Lower lobe of right lung (tissue), 2 donors: ENCODE measurements at places on chromosomes 7 and 10. TPM values are rescaled to one million over a fixed set of nuclear protein-coding genes. Genes with fewer than 3 reads are reported as not detected.
A peak's percentile ranks its signal among the peaks of the same experiment; 100 is the strongest.

TAF3 gene
- total RNA-seq, result 10.8 TPM

BAMBI gene
- total RNA-seq, result 7.9 TPM

CARD11 gene
- 5.7 TPM for total RNA-seq

TRPV5 gene
- total RNA-seq, result not detected

PRXL2A gene
- 33.3 TPM for total RNA-seq

RELN gene
- total RNA-seq, result 3.7 TPM

- no peaks in the 10 kb centered on the region for H3K27me3 ChIP-seq
- peaks cover 5% of the 10 kb centered on the region for H3K36me3 ChIP-seq
- DNase-seq, result no peak
- no peak overlapping the region for H3K4me3 ChIP-seq
- no peak overlapping the region for H3K27ac ChIP-seq
- peaks cover 45% of the 10 kb centered on the region for H3K4me1 ChIP-seq
Measured at GRCh38 chr7:2111568-2111967, 121.2 kb downstream of the MAD1L1 start.

GRCh38 chr10:123986736-123987135, 95.1 kb upstream of the CPXM2 start:
- H3K27ac ChIP-seq, result no peak overlapping the region
- H3K36me3 ChIP-seq, result no peaks in the 10 kb centered on the region
- peaks cover 21% of the 10 kb centered on the region for H3K27me3 ChIP-seq
- no peak for DNase-seq

DNA sequence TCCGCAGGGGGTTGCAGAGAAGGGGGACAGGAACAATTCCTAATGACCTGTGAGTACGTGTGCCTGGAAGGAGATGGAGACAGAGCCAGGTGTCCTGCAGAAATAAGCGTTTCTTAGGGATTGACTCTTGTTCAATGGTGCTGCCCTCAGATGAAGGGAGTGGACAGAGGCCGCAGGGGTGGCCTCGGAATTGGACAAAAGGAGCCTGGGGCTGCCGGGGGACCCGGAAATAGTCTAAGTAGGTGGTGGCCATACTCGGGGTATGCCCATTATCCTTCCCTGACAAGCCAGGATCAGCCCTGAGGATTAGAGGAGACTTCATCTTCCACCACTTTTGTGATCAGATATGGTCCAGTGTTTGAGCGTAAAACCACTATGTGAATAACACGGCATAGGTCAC, 39.2 kb downstream of the ELFN1 start:
- no peaks in the 10 kb centered on the region for H3K36me3 ChIP-seq
- no peak overlapping the region for H3K4me3 ChIP-seq
- no peak for DNase-seq
- no peak overlapping the region for H3K27ac ChIP-seq
- peaks cover 4% of the 10 kb centered on the region for H3K27me3 ChIP-seq
- H3K4me1 ChIP-seq, result no peaks in the 10 kb centered on the region

- no peaks in the 10 kb centered on the region for H3K27me3 ChIP-seq
- H3K4me1 ChIP-seq, result peaks cover 67% of the 10 kb centered on the region
- no peak overlapping the region for H3K4me3 ChIP-seq
- H3K27ac ChIP-seq, result peak overlapping the region; percentile 73
- no peak for DNase-seq
Measured at GRCh38 chr7:130904031-130904757, 170.2 kb upstream of the KLF14 start.

GRCh38 chr10:91672021-91672608, 39.2 kb upstream of the PPP1R3C start:
- no peaks in the 10 kb centered on the region for H3K27me3 ChIP-seq
- no peaks in the 10 kb centered on the region for H3K36me3 ChIP-seq
- no peak for DNase-seq
- no peaks in the 10 kb centered on the region for H3K4me1 ChIP-seq
- no peak overlapping the region for H3K4me3 ChIP-seq

GRCh38 chr7:148045521-148045920, 545.0 kb upstream of the C7orf33 start:
- H3K27ac ChIP-seq, result no peak overlapping the region
- DNase-seq, result no peak
- no peaks in the 10 kb centered on the region for H3K36me3 ChIP-seq
- no peaks in the 10 kb centered on the region for H3K27me3 ChIP-seq
- H3K4me1 ChIP-seq, result no peaks in the 10 kb centered on the region
- H3K4me3 ChIP-seq, result no peak overlapping the region

DNA sequence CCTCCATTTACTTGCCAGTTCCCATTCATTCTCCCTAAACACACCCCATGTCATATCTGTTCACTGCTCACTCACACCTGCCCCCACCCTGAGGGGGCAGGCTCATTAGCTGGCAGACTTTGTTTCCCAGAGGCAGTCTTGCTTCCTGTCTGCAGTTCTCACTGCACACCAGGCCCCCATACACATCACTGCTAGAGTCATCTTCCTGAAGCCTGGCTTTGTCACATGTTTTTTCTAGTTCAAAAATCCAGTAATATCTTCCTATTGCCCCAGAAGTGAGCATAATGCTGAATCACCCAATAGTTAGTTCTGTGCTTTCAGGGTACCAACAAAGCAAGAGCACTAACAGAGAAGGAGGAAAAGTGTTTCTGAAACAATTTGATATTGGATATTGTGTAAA, 1.9 kb downstream of the LRRC72 start:
- H3K36me3 ChIP-seq, result no peaks in the 10 kb centered on the region
- no peak overlapping the region for H3K27ac ChIP-seq
- no peak overlapping the region for H3K4me3 ChIP-seq
- H3K27me3 ChIP-seq, result no peaks in the 10 kb centered on the region

DNA sequence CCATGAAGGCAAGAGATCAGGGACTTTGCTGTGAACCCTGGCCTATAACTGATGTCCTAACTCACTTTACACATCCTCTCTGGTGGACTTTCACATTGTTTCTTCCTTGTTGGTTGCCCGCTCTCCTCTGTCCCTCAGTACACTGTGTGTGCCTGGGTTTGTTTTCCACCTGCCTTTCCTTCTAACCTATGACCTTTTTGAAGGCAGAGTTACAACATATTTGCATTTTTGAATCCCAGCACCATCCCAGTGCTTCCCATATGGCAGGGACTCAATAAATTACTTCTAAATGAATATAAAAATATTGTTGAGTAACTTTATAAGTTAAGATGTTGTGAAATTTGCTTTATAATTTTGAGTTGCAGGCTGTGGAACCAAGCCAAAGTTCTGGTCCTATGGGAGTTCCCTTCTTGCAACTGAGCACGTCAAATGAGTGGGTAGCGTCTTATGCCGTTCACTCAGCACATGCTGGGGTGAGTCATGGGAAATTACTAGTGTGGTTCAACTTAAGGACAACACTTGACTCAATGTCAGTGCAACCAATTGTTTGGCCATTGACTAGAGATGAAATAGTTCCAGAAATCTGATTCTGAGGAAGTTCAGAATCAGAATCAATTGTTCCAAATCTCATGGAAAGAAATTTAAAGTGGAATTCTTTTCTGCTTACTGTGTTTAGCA, 250.9 kb downstream of the TWIST1 start:
- no peak overlapping the region for H3K4me3 ChIP-seq
- H3K27me3 ChIP-seq, result no peaks in the 10 kb centered on the region
- no peaks in the 10 kb centered on the region for H3K36me3 ChIP-seq
- no peak for DNase-seq
- H3K4me1 ChIP-seq, result no peaks in the 10 kb centered on the region

DNA sequence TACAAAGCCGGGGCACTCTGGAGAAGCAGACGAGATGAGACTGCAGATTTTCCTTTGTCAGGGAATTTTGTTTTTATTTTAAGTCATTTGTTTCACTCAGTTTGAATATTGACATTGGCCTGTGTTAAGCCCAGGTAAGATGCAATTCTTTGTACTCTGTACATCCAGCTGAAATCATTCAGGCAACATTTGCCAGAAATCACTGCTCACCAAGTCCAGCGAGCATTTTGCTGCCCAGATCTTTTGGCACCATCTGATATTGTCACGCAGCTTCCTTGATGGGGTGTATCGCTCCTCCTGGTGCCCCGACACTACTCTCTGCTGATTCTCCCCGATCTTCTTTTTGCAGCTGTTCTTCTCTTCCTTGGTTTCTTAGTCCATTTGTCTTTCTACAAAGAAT, 261.7 kb downstream of the GALNT17 start:
- no peak overlapping the region for H3K27ac ChIP-seq
- H3K4me1 ChIP-seq, result no peaks in the 10 kb centered on the region
- H3K36me3 ChIP-seq, result no peaks in the 10 kb centered on the region
- DNase-seq, result no peak
- H3K4me3 ChIP-seq, result no peak overlapping the region

GRCh38 chr10:84715911-84716310, 387.5 kb downstream of the CCSER2 start:
- DNase-seq, result no peak
- H3K27ac ChIP-seq, result no peak overlapping the region
- H3K36me3 ChIP-seq, result no peaks in the 10 kb centered on the region
- H3K4me3 ChIP-seq, result no peak overlapping the region

DNA sequence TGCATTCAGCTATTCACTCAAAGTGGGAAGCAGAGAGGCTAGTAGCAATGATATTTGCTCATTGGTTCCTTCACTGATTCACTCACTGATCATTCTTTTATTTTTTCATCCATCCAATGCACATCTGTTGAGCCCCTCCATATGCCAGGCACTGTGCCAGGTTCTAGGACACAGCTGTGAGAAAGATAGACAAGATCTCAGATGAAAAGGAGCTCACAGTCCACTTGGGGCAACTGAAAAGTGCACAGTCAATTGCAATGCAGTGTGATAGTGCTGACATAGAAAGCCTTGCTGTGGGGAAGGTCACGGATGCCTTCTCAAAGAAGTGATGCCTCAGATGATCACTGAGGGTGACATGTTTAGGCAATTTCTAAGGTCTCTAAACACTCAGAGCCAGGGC, 262.3 kb downstream of the PTEN start:
- H3K4me3 ChIP-seq, result no peak overlapping the region
- no peaks in the 10 kb centered on the region for H3K4me1 ChIP-seq
- no peaks in the 10 kb centered on the region for H3K27me3 ChIP-seq
- no peak for DNase-seq
- no peaks in the 10 kb centered on the region for H3K36me3 ChIP-seq
- H3K27ac ChIP-seq, result no peak overlapping the region

DNA sequence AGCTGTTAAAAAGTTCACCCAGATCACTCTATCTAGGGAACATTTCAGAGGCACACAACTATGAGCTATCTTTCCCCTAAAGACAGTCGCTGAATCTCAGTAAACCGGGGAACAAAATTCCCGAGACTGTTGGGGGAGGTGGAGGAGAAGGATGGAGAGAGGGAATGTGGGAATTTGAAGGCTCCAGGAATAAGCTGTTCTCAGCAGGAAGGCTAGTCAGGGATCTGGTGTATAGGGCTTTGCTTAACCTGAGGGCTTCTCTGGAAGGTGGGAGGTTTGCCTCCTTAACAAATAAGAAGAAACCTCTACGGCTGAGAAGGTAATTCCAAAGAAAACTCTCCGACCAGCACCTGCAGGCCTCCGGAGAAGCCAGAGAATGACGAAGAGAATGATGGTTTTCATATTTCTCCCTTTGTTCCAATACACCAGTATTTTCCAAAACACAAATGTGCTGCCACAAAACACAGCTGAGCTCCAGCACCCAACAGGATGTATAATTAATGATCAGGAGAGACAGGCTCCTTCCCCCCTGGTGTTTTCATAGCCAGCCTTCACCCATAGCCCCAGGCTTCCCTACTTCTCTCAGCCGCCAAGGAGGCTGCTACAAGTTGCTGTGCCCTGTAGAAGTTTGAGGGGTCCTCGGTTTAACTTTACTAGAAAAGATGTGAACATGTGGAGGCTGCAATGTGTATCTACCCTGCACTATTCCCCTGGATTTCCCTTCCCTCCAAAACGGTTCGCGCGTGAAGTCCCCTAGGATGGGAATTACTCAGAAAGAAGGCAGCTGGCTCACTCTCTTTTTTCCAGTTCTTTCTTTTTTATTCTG, 2.0 kb downstream of the KCNMA1 start:
- peaks cover 4% of the 10 kb centered on the region for H3K4me1 ChIP-seq
- peaks cover 38% of the 10 kb centered on the region for H3K27me3 ChIP-seq
- H3K36me3 ChIP-seq, result no peaks in the 10 kb centered on the region
- DNase-seq, result no peak

DNA sequence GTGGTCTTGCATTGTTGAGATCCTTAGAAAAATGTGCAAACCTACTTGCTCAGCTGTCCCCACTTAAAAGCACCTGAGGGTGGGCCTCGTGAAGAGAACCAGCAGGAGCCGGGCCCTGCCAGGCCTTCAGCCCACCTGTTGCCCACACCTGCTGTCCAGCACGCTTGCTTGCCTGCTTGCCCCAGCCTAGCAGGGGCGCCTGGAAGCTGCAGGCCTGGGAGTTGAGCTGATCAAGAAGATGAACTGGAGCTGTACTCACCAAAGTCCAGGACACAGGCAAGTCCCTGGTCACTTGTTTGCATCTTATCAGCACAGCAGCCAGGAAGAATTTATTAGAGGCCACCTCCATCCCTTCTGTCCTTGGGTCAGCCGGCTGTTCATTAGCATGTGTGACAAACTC, 23.2 kb downstream of the CYP26A1 start:
- DNase-seq, result no peak
- H3K4me3 ChIP-seq, result no peak overlapping the region
- H3K36me3 ChIP-seq, result no peaks in the 10 kb centered on the region
- H3K27ac ChIP-seq, result no peak overlapping the region

DNA sequence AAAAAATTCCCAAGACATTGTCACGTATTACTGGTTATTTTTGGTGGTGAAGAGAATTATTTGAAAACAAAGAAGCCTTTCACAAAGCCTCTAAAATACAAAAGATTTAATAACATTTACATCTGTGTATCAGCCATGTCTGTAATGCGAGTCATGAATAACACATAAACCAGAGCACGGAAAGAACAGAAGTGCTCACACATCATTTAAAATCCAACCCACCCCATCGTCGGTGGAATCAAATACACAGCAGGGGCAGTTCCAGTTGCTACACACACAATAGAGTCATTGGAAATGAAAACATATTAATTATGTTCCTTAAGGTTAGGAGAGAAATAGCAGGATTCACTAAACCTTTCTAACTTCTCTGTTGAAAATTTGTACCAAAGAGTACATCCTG, 1097.3 kb downstream of the KCNMA1 start:
- H3K4me3 ChIP-seq, result no peak overlapping the region
- H3K36me3 ChIP-seq, result no peaks in the 10 kb centered on the region
- no peaks in the 10 kb centered on the region for H3K27me3 ChIP-seq

- H3K27ac ChIP-seq, result no peak overlapping the region
- H3K4me3 ChIP-seq, result no peak overlapping the region
- no peaks in the 10 kb centered on the region for H3K4me1 ChIP-seq
- no peaks in the 10 kb centered on the region for H3K36me3 ChIP-seq
- no peaks in the 10 kb centered on the region for H3K27me3 ChIP-seq
Measured at GRCh38 chr10:51972733-51973346, 273.4 kb upstream of the CSTF2T start.

DNA sequence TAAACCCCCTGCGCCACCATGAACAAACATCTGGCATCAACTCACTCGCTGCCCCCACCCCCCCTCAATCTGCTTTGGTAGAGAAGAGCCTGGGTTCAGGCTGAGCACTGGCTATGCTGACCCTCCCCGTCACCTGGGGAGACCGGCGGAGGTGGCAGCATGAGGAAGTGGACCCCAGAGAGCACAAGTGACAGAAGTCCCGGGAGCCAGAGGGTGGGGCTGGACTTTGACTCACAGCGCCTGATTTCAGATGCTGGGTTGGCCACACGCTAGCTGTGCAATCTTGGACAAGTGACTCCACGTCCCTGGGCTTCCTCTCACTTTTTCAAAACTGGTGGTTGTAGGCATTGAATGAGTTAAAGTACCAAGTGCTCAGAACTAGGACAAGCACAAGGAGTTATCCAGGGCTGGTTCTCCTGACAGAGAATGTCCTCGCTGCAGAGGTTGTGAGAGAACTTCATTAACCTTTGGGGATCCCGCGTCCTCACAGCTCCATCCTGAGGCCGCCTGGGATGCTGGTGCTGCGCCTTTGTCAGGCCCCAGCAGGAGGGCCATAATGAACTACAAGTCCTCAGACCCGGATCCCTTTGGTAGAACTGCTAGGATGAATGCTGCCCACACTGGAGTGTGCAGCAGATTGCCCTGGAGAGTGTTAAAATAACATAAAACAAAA, 48.8 kb upstream of the RASGEF1A start:
- no peaks in the 10 kb centered on the region for H3K36me3 ChIP-seq
- DNase-seq, result no peak
- no peaks in the 10 kb centered on the region for H3K27me3 ChIP-seq
- H3K4me3 ChIP-seq, result no peak overlapping the region
